ENCODE measurements at places on chromosomes 4 and X.

DNA sequence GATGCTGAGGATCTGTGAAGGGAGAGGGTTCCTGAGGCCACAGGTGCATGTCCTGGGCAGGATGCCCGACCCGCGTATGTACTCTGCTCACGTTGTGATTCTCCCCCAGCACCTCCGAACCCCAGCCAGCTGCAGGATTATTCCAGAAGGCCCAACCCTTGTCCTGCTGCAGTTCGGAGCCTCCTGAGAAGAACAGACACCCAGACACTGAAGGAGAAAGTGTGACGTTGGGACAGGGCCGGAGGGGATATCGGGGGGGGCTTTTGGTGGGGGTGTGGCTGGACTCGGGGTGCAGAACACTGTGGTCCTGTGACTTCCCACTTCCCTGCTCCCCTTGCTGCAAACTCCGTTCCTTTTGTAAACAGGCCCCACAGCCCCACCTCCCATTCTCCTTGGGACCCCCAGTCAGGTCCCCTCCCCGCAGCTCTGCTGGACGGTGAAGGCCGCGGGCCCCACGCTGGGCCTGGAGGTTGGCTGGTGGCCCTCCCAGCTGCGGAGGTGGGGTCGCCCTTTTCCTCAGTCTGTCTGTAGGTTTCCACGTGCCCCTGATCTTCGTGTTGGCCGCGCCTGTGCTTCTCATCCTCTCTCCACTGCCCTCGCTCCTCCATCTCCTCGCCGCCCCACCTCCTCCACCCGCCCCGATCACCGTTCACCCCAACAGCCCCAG, 83.0 kb upstream of the ADRA2C start:
- DNase-seq, result no peak

DNA sequence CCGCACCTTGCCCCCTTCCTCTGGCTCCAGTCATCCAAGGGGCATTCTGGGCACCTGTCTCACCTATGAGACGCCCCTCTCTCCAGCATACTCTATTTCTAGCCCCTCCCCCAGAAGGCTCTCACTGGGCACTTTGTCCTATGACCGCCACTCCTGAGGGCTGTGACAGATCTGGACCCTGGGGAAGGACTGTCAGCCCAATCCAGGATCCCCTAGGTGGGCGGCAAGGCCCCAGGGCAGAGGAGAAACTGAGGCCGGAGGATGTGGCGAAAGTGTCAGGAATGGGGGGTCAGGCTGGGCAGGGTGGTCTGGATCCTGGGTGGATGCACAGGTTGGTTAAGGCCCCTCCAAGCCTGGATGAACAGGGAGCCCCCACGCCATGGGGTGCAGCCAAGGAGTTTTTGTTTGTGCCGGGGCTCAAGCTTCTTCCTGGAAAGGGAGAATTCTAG, 16.2 kb upstream of the NAT8L start:
- DNase-seq, result no peak

DNA sequence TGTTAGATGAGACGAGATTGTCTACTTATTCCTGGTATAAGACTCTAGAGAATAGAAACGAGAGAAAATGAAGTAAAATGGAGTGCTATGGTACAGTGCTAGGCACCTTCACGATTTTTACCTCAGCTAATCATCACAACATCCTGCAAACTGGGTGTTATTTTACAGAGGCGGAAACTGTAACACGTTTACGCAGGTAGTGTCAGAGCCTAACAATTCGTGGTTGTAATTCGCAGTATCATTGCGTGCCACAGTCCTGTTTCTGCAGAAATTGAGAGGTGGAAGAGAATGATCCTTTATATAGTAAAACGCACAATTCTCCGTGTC, 383 bp upstream of the TBC1D19 start:
- peak; percentile 71 for DNase-seq

DNA sequence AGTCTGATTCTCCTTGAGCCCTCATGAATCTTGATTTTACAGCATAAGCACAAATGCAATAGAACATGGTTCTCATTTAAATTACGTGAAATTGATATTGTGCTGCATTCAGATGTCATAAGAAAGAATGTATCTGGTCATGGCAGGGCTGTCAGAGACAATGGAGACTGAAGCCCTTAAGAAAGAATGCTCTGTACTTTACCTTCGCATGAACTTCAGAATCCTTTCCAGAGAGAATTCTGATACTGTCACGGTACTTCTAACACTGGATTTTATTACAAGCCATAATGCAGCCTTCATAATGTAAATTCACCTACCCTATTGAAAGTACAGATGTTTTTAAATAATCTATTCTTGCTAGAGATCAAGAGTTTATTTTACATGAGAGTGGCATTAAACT, 677.9 kb upstream of the ADGRL3 start:
- DNase-seq, result no peak

DNA sequence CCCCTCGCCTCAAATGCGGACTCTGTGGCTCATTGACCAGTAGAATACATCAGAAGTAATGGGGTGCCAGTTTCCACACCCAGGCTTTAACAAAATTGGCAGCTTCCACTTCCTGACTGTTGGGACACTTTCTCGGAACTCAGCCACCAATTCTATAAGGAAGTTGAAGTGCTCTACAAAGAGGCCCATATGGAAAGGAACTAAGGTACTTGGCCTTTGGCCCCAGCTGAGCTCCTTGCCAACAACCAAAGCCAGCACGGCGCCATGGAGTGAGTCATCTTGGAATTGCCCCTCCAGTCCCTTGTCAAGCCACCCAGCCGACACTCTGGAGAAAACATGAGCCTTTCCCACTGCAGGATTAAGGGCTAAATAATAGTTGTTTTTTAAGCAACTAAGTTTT, 262.2 kb upstream of the INTU start:
- DNase-seq, result no peak

DNA sequence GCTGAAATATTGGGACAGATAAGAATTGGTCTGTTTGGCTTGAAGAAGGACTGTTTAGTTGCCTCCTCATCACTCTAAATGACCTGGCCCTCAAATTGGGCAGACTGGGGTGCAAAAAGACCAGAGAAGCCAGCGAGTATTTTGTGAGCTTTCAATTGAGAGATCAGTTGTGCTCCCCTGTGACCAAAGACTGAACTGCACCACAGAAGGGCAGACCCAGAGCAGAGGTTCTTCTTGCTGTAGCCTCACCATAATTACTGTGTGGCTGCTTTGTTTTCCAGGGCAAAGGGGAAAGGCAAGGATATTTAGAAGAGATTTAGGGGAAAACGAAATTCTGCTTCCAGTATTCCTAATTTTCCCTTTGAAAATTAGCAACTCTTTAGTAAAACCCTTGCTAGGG, 104.0 kb upstream of the MBNL3 start:
- peak; percentile 86 for DNase-seq

DNA sequence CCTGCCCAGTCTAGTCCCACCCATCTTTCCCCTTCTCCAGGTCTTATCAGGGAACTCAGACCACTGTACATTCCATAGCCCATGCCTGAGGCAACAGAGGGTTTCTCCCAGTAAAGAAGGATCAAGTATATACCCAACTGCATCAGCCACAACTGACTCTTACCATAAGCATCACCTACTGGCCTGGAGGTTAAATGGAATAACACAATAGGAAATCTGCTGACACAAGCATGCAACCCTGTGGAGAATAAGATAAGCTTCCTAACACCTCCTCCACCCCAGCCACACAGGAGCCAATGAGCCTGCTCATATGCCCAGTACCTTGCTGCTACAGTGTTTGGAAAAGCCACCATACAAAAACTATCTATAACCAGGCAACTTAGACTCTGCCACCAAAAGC, 34.6 kb upstream of the PLK4 start:
- DNase-seq, result no peak

- DNase-seq, result no peak
Observed at GRCh38 chr4:163344147-163345125, 744 bp downstream of the NPY5R start.

DNA sequence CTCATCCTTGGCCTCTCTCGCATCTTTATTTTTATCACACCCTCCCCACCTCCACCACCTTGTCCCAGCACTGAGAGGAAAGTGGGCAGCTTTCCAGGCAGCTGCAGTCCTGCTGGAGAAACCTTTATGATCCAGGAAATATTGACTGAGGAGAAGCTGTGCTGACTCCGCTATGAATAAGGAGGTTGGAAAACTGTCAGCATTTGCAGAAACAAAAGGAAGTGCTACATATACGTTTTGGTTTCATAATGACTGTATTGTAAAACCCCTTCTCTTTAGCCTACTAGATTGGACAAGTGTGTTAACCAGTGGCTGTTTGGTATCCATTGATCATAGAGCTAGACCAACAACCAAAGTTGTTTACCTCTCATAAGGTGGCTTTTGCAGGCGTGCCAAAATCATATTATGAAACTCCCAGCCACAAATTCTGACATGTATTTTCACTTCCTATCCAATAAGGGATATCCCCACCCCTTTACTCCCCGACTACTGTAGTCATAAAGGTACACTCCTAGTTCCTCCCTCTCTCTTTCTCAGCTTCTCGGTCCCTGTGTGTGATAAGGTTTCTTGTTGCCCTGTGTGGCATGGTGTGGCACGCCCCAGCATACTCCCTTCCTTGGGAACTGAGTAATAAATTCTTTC, 88.4 kb downstream of the GPR143 start:
- peak; percentile 58 for DNase-seq

DNA sequence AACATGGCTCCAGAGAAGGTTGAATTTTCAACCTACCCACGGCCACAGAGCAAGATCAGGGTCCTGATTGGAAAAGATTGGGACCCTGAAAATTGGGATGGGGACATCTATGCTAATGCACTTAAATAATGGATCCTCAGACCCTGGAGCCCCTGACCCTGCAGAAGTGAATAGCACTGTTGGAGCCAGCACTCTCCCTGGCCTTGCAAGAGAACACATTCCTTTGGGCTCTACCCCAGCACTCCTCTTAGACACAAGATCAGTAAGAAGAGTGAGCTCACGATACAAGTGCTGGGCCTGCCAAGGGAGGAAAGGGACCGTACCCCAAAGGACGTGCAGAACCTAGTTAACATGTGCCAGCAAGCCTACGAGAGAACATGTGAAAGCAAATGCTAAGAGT, 19.9 kb downstream of the CXCL13 start:
- DNase-seq, result no peak

DNA sequence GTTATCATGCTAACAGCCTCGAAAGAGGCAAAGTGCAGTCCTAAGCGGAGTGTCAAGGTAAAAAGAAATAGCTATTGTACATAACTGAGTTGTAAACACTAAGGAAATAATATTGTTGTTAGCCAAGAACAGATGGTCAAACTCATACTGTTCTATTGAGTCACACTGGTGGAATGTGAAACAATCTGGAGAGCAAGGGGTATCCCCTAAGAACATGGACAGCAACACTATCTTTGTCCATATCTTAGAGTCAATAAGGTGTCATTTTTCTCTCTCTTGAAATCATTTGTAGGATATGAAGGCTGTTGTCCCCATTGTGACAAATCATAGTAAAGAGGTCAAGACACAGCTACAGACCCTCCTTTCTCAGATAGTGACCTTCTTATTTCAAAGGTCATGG, 4.5 kb upstream of the PDGFC start:
- DNase-seq, result no peak

GRCh38 chr4:69239092-69239491, 24.5 kb upstream of the UGT2B11 start:
- no peak for DNase-seq

GRCh38 chrX:104084534-104085277, 8.7 kb upstream of the TMSB15C start:
- DNase-seq, result no peak

GRCh38 chr4:108811486-108811885, 48.6 kb upstream of the ETNPPL start:
- no peak for DNase-seq

DNA sequence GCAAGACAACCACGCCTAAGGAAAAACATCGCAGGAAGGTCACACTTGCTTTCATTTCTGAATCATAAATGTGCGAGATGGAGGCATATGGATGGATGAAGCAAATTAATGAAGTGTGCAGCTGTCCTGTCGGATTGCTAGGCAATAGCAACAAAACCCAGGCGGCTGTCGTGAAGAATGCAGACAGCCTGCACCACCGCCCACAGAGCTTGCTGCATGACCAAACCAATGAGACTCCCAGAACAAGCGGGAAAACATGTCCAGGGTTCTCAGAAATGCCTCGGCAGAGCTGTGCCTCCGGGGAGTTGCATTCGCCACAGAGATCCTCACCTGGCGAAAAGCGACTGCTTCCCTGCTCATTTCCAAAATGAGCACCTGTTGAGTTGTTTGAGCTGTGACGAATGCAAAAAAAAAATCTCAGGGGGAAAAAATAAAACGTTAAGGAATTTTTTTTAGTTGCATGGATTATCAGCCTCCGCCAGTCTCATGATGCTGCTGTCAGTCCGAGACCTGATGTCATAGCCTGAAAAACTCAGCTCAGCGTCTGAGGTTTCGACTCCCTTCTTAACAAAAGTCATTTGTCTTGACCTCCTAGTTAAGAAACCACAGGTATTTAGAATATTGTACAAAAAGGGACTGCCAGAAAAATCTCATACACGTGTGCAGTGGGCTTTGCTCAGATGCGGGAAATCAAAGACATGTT, 155.5 kb upstream of the MXRA5 start:
- DNase-seq, result no peak

GRCh38 chrX:150599226-150599625, 30.8 kb downstream of the MTM1 start:
- no peak for DNase-seq

GRCh38 chrX:22526339-22526738, 253.6 kb downstream of the CBLL2 start:
- DNase-seq, result no peak

DNA sequence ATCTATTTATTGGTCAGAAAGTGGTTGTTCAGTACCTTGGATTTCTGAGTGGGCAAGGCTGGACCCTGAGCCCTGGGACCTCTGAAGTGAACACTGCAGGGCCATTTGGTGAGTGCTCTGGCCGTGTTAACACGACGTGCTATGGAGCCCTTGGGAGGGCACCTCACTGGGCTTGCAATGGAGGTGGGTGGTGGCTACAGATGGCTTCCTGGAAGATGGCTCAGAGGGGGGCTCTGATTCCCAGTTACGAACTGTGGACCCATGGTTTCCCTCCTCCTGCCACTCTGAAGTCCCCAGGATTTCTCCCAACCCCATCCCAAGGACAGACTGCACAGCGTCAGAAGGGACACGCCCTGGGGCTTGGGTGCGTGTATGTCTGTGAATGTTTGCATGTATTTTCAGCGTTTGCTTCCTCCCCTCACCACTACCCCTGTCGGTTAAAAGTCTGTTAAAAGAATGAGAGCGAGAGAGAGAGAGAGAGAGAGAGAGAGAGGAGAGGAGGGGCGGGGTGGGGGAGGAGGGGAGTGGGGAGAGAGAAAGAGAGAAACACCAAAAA, 3.7 kb upstream of the RHOH start:
- no peak for DNase-seq

Data from NCI-H1105 treated with DMSO at 0.1 percent for 48 hours (cell line).